Stimulated activated CD4-positive, alpha-beta T cell treated with anti-CD3 and anti-CD28 coated beads, TNF-alpha, amount 100 ng/mL, for 48 hours (primary cell): ENCODE measurements at places on chromosomes 2 and 18.

DNA sequence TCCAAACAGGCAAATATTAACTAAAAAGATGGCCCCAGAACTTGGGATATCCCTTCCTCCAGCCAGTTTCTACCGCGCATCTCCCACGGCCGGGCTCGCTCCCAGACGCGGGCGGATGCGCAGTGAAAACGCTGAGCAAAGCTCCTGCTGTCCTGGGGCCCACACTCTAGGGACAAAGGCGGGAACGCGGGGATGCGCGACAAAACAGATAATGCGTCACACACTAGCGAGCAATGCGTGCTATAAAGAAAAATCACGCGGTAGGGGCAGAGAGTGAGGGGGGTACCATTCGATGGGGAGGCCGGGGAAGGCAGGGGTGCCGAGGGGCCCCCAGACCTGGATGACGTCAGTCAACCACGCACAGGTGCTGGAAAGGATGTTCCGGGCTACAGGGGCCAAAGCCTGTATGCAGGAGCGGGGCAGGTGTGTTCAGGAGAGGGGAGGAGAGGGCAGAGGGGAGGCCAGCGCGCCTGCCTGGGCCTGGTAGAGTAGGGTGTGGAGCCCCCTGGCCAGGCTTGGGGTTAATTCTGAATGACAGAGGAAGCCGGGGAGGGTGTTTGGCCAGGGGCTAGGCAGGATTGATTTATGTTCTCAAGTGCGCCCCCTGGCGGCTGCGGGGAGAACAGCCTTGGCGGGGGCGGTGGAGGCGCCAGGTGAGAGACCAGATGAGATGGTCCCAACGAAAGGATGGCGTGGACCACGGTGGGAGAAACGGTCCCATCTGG is 14.9 kb upstream of the ITM2C start:
- peak; percentile 65 for DNase-seq

DNA sequence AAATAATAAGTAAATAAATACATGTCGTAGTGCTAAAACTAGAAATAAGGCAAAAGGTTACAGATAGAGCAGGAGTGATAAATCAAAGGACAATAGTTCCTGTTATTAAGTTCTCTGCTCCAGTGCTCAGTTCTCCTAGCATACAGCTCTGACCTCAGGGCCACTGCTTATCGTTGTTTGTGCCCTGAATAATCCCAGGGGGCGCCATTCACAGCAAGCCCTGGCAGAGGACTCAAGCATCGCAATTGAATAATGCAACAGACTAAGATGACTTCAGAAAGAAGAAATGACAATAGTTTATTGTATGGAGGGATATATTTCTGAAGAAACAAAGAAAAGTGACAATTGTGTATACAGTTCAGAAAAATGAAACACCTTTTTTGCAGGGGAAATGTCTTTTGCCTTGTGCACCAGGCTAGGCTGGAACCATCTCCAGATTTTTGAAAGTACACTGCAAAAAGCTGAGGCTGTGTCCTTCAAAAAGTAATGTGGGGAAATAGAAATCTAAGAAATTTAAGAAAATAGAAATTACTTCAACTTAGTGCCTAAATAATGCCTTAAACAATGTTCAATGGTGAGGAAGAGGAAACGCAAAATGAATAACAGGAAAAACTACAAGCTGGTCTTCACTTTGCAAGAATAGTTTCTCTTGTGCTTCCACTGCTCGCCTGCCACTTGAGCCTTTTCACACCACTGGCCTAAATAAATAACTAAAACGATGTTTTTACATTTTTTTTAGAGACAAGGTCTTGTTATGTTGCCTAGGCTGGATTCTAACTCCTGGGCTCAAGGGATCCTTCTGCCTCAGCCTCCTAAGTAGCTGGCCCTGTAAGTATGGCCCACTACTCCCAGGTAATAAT is 19.0 kb upstream of the CCNYL1 start:
- DNase-seq = peak; percentile 43

- no peak for DNase-seq
These were observed 46.4 kb downstream of the HS1BP3 start for GRCh38 chr2:20604401-20604911.

- DNase-seq = no peak
These were observed 94.3 kb downstream of the TNS1 start for GRCh38 chr2:217908544-217908943.

- no peak for DNase-seq
These were observed 157.2 kb downstream of the BABAM2 start for GRCh38 chr2:28047681-28048080.

DNA sequence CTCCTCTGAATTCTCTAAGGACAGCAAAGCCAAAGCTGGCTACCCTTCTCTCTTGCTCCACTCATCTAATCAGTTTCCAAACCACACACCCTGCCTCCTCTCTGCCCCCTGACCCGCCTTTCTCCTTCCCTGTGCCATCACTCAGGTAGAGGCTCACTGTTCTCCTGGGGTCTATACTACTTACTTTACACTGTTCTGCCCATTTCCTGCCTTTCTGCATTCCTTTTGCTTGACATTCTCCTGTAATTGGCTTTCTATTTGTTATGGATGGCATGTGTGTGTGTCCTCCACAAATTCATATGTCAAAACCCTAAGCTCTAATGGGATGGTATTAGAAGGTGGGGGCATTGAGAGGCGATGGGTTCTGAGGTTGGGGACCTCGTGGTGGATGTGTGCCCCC is 675.2 kb upstream of the ID2 start:
- no peak for DNase-seq

DNA sequence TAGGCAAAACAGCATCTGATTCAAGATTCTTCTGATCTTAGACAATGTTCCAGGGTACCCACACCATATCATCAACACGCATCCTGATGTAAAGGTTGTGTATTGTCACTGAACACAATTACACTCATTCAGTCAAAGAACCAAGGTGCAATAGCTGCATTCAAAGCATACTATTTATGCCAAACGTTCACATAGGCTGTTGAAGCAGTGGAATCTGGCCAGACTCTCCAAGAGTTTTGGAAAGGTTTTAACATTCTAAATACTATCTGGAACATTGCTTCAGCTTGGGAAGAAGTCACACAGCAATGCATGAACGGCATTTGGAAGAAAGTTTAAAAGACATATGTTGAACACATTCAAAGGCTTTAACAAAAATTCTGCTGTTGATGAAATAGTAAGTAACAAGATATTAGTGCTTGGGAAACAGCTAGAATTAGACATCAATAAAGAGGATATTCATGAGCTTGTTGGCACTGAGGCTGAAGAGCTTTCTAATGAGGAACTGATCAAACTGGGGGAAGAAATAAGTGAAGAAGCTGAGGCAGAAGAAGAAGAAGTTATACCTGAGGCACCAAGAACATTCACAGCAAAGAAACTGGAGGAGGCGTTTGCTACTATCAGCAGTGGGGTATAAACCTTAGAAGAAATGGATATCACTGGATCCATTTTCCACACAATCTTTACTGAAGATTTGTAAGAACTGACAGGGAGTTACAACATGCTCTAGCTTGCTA is 47.6 kb upstream of the MSH6 start:
- no peak for DNase-seq

DNA sequence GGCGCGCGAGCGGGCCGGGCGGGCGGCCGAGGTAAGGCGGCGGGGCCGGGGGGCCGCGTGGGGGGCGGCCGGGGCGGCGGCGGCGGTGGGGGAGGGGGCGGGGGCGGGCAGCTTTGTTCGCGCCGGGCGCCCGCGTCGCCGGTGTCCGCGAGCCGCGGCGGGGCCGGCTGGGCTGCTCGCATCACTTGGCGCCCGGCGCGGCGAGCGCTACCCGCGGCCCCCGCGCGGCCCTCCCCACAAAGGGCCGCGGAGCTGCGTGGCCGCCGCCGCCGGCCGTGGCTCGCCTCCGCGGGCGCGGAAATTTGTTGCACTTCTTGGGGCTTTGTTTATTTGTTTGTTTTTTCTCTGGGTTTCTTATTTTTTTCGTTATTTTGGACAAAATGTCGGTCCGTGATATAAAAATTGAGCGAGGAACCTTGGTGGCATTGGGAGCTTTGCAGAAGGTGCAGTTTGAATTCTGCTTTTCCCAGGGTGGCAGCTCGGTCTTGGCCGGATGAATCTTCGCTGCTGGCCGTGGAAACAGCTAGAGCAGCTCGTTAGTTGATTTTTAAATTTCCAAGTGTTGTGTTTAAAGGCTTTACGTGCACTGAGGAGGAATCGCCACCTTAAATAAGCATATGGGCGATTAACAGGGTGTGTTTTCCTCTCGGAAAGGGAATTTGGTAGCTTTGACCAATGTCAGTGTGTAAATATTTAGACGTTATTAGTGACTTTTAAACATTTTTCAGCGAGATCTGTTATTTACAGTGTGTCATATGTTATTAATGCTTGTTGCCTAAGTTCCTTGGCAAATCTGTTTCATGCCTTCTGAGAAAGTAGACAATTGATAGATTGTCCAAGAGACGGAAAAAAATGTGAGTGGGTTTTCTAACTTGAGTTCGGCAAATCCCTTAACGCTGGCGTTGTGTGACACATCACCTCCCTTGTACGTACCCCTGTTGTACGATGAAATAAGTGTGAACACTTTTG is 822 bp downstream of the UBE2E3 start:
- no peak for DNase-seq

DNA sequence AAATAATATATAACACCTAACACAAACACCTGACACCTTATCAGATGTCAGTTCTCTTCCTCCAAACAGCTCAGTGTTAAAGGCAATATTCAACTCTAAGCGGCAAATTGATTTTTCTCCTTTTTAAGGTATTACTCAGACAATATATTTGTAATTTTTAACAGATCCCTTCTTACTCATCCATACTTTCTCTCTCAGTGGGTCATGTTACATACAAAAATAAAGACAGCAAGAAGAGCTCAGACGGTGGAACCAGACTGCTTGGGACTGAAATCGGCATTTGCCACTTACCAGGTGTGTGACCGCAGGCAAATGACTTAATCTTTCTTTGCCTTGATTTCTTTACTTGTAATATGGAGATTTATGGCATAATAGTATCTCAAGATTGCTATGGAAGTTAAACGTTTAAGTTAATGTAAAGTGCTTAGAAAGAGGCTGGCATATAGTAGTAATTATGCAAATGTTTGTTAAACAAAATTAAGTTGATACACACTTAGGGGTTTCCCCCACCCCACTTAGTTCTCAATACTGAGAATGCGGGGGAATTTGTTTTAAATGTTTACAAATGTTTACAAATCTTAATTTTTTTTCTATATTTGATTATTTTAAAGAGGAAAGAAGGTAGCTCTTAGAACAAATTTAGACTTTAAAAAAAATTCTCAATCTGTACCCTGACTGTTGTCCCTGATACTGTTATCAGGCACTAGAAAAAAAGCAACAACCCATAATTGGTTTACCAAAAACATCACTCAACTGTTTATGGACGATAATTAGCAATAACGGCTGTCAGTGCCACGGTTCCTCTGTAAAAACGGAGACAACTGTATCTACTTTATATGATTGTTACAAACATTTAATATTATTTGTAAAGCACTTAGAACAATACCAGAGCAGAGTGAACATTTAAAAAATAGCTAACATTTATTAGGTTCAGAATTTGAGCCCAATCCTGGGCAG is 25.6 kb downstream of the MAP3K2 start:
- no peak for DNase-seq

DNA sequence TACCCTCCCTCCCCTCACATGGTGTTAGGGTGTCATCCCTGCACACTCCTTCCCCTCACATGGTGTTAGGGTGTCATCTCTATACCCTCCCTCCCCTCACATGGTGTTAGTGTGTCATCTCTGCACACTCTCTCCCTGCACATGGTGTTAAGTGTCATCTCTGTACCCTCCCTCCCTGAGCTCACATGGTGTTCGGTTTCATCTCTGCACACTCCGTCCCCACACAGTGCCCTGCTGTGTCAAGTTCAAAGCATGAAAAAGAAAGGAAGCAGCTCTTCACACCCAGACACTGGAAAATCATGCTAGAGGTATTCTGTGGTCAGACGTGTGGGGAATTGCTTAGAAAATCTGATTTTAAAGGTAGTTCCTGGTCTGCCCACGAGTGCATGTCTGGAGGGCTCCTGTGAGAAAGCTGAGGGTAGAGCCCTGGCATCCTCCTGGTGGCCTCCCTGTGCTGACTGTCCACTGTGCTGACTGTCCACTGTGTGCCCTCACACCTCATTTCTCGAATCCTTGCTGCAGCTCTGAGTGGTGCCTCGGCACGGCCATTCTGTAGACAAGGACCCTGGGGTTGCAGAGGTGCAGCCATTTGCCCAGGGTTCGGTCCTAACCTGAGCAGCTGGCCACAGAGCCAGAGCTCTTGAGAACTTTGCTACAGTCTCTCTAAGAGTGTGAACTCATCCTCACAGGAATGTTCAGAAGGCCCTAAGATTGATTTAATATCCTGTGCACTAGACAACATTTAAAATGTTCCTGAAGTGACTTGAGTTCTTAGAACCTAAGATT is 69.1 kb upstream of the NFATC1 start:
- no peak for DNase-seq

GRCh38 chr2:149648282-149649030 is 60.9 kb upstream of the MMADHC start:
- no peak for DNase-seq

GRCh38 chr18:58842978-58843687 is 21.5 kb upstream of the ZNF532 start:
- DNase-seq = no peak

DNA sequence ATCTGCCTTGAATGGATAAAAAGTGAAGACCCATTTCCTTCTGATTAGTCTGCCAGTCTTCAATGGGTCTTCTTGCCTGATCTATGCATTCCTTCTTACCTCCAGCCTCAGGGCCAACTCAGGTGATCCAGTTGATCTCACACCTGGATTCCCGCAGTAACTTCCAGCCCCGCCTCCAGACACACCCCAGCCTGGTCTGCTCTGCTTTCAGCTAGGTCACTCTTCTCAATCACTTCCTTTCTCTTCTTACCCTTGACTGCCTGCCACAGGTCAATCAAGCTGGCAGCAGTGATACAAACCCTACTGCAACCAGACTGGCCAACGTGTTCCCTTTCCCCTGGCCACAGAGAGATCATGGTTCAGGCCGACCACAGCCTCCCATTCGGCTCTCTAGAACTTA is 263.6 kb downstream of the ZNF516 start:
- no peak for DNase-seq

DNA sequence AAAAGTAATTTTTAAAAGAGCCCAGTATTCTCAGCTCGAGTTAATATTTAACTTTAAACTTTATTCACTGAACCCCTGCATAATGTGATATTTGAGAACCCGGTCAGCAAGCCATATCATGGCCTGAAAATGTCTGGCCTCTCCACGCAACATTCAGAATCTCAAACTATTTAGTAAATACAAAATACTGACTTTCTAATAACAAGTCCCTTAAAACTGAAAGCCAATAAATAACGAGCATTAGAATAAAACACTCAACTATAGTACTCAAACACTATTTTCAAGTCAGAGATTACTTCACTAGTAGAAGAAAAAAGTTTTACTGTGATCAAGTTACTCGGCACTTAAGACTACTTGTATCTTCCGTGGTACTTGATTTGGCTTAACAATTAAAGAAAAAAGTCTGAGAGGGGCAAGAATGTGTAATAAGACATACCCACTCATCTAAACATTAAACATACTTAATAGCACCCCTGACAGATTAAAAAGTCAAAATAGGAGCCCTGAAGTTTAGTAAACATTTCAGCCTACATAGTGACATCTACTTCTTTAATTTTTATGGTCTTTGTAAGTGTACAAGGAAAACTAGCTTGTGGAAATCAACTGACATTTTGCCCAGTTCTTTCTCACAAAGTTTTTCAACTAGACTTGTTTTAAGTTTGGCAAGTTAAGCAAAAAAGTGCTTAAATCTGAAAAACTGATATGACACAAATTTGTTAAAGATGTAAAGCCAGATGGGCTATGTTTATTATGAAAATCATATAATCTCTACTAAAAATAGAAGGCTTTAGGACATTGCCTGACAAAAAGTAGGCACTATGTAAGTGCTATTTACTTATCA is 38.2 kb downstream of the RTN4 start:
- DNase-seq = no peak

GRCh38 chr2:36002941-36003340 is 352.6 kb upstream of the CRIM1 start:
- no peak for DNase-seq
